ENCODE measurements at places on chromosomes 2 and 18. TPM values are rescaled to one million over a fixed set of nuclear protein-coding genes. Genes with fewer than 3 reads are reported as not detected.
A peak's percentile ranks its signal among the peaks of the same experiment; 100 is the strongest.

Gene DYNAP
- not detected for total RNA-seq

DNA sequence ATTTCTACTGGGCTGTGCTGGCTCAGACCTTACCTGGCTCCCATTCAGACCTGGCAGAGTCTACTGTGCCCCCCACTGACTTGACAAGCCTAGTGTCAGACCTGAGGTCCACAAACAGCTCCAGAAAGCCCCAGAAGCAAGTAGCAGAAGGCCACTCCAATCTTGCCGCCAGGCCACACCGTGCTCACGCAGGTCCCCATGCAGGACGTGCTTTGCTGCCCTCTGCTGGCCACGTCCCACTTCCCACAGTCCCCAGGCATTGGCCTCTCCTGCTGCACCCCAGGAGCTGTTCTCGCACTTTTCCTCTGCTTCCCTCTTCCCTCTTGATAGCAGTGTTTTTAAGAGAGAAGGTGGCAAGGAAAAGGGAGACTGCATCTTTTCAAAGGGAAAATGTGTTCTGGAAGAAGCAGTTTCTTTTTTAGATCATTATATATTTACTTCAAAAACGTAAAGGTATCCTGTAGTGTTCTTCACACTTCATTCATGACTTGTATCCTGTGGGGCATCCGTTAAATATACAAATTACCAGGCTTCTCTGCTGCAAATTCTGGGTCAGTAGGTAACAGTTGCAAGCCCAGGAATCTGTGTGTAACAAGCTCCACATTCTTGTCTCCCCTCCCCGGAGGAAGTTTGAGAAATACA lies 81.4 kb upstream of the PAPOLG start:
- peak; percentile 92 for DNase-seq

DNA sequence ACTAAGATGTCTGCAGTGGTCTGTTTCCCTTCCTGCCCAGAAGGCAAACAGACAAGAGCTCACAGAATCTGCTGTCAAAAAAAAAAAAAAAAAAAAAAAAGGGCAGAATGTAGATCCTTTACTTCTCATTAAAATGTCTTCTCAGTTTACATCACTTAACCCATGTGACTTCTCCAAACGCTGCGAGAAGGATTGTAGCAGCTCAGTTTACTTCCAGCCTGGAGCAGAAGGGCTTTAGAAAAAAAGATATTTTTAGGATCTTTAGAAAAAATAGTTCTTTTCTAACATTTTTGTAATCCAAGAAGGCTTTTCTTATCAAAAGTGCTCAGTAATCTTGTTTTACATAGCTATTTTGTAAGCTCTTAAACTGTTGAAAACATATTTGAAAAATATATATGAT lies 425.4 kb downstream of the CNTNAP5 start:
- no peak for DNase-seq

GRCh38 chr18:58639751-58640427 lies 11.0 kb upstream of the ALPK2 start:
- no peak for DNase-seq
